Stimulated activated CD4-positive, alpha-beta T cell treated with anti-CD3 and anti-CD28 coated beads, Interleukin-4, amount 100 ng/mL, for 48 hours (primary cell): ENCODE measurements at places on chromosomes 6 and 20.

GRCh38 chr6:78611886-78612480 lies 255.4 kb upstream of the IRAK1BP1 start:
- DNase-seq: no peak

DNA sequence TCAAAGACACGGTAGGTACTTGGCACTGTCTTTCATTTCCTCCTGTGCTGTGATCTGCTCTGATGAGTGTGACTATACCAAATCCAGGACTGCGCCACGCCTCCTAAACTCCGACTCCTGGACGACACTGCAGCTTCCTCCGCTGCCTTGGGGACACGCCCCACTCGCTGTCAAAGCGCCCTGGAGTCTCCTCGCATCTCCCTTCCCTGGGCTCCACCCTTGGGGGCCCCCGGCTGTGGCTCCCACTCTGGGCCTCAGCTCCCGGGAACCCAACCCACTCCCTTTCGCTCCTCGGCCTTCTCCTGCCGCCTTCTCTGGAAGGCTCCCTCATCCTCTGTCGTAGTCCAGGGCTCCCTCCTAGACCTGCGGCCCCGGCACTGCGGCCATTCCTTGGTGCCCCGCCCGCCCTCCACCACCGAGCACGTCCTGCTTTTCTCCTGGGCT lies 61.2 kb downstream of the RSPH3 start:
- no peak for DNase-seq

- DNase-seq: no peak
Measured at GRCh38 chr6:138979813-138980668, 8.0 kb downstream of the REPS1 start.

DNA sequence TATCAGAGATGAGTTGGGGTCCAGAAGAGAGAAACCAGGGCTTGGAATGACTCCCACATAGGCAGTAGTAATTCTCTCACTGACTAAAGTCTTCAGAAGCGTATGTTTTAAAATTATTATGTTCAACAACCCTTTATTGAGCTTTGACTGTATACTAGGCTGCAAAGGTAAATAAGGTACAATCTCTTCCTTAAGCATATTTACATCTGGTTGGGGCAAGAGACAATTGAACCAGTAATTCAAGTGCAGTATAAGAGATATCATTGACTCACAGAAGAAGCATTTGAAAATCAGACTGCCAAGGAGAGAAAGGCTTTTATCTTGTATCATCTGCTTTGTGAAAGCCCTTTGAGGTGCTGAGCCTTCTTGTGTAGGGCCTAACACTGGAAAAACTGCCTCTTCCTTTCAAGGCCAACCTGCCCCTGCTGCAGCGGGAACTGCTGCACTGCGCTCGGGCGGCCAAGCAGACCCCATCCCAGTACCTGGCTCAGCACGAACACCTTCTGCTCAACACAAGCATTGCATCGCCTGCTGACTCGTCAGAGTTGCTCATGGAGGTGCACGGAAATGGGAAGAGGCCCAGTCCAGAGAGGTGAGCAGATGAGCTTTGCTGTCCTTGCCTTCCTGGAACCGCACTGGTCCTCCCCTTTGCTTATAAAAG lies 39.3 kb upstream of the C20orf144 start:
- no peak for DNase-seq

GRCh38 chr6:166173281-166173951 lies 5.8 kb upstream of the TBXT start:
- no peak for DNase-seq

DNA sequence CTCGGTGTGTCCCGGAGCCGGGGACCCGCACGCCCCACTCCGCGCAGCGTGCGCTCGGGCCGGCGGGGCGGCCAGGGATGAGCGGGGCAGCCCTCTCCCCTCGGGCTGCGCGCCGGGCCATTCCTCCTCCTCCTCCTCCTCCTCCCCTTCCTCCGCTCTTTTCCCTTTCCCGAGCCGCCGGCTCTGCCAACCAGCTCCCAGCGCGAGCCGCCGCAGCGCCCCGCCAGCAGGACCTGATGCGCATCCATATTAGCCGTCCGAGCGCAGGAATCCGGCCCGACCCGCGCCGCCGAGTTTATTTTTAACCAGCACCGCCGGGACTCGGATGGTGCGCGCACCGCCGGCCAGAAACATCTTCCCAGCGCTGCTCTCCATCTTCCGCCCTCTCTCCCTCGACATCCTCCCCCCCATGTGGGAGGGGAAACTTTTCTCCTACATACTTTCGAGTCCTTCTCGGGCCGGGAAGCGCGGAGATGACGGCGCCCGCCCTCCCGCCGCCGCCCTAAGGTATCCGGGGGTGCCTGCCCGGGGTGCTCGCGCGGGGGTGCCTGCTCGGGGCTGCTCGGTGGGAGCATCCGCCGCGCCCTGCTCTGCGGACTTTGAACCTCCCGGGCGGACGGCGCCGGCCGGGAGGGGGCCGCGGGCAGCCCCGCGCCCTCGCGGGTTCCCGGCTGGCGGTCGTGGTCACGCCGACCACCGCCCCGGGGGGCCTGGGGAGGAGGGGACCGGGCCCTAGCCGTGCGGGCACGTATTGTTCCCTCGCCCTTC lies 619 bp downstream of the RREB1 start:
- peak; percentile 42 for DNase-seq

- DNase-seq: peak; percentile 19
Measured at GRCh38 chr6:52598123-52598823, 21.4 kb upstream of the TRAM2 start.

- DNase-seq: no peak
Measured at GRCh38 chr6:56448046-56448445, 194.6 kb downstream of the DST start.

DNA sequence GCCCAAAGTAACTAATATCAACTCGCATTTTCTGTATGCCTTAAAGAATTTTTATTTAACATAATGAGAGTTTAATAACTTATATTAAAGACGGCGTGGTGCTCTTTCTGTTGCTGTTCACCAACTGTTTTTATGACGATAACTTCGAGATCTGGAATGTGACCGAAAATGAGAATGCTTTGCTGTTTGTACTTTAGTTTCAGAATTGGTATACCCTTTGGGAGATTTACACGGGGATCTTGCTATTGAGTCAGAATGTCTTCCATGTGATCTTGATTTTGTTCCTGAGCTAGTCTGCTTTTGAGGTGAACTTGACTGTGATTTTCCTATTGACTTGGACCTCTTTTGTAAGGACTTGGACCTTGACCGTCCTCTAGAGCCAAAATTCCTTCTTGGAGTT lies 17.9 kb downstream of the PNRC1 start:
- no peak for DNase-seq

- no peak for DNase-seq
Measured at GRCh38 chr6:12291071-12291838, 1.1 kb downstream of the EDN1 start.

- DNase-seq: no peak
Measured at GRCh38 chr20:12808006-12808567, 200.7 kb upstream of the SPTLC3 start.

- no peak for DNase-seq
Measured at GRCh38 chr6:148044261-148044751, 298.3 kb upstream of the SASH1 start.

DNA sequence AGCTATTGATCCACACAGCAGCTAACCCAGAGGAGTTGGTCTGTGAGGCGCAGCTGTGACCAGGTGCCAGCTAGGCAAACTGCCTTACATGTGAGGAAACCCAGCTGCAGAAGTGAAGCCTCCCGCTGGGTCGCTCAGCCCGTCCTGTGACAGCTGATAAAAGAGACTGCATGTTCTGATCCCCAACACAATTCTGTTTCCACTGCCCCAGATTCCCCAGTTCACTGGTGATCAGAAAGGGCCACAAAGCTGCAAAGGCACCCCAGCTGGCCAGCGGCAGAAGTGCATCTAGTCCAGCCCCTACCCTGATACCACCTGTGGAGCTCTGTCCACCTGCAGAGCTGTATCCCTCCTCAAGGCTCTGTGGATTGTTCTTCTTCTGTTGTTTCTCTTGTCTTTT lies 64.5 kb downstream of the CTNNBL1 start:
- DNase-seq: peak; percentile 1

DNA sequence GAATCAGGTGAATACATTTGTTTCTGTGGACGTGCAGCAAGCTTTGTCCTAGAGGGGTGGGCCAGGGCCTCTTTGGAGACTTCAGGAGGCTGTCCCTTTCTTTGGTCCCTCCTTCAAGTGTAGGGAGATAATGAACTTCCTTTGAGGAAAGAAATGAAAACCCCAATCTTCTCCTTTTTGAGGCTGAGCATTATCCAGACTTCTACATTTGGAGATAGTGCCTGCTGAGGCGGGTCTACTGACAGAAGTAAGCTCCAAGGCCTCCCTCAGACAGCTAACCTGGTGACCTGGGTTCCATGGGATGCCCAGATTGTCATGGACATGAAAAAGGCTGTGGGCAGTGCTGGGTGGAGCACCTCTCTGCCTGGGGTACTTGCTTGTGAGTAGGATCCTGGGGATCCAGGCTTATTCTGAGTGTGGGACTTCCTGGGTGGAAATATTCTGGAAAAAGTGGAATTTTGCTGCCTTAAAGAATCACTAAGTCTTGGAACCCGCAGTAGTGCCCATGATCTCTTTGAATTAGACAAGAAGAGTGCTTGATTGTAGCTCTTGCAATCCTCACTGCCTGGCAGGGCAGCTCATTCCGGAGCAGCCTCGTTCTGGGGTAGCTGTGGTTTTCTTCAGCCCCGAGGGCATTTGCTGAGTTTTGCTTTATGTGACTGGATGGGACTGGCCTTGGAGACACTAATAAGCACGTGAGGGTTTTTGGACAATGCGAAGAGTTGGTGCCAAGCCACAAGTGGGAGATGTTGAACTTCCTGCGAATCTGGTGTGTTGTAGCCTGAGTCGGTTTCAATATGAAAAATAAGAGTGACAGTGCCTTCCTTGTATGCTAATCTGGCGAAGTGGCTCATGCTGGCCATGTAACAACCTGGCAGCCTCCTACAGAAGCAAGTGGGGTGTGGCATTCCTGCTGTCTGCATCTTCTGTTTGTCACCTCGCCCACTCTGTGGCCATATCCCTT lies 28.1 kb downstream of the SNRNP48 start:
- no peak for DNase-seq

- no peak for DNase-seq
Measured at GRCh38 chr6:14518515-14519217, 401.1 kb downstream of the CD83 start.

DNA sequence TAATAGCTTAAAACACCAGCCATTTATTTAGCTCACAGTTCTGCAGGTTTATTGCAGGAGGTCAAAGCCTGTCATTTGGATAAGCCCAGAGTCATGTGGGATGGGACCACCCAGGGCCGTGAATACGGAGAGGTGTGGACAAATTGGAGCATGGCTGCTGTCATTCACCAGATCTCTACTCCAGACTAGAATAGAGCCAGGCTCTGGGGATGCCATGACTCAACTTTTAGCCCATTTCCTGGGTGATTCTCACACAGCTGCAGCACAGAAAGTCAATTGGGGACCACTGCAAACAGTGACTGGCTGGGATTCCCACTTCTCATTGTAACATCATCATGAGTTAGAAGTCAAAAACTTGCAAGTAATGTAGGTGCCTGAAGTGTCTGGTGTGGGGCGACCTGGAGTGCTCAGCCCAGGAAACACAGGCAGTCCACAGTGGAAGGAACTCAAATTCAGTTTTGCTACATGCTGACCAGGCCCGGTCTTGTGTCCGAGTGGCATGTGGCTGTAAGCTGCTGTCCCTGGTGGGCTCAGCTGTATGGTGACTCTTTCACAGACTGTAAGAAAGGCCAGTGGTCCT lies 174.3 kb downstream of the SCP2D1 start:
- DNase-seq: no peak
